ENCODE measurements at places on chromosomes 11 and 22. TPM values are rescaled to one million over a fixed set of nuclear protein-coding genes. Genes with fewer than 3 reads are reported as not detected.

Gene ANO9
- 1.2 TPM for polyA plus RNA-seq

Gene TRIM44
- polyA plus RNA-seq, result 59.8 TPM

Gene CDK2AP2
- 55.4 TPM for polyA plus RNA-seq

Gene CD44
- polyA plus RNA-seq, result 32.5 TPM

Gene PTPRJ
- 1.4 TPM for polyA plus RNA-seq

Gene HBB
- 8.0 TPM for polyA plus RNA-seq

Gene SERPIND1
- 0.10 TPM for polyA plus RNA-seq

Gene ISX
- polyA plus RNA-seq, result not detected

Gene TBX1
- 0.80 TPM for polyA plus RNA-seq

Gene PLET1
- polyA plus RNA-seq, result not detected

Gene HEPHL1
- polyA plus RNA-seq, result not detected

Gene HEPN1
- polyA plus RNA-seq, result not detected

Gene SCN3B
- 7.0 TPM for polyA plus RNA-seq

Gene GLYAT
- 0.13 TPM for polyA plus RNA-seq

Gene CCDC157
- 5.3 TPM for polyA plus RNA-seq

Gene OSBPL5
- 2.7 TPM for polyA plus RNA-seq

Gene INPP5J
- polyA plus RNA-seq, result 0.48 TPM

Gene AQP11
- 2.6 TPM for polyA plus RNA-seq

Gene UCP3
- 0.53 TPM for polyA plus RNA-seq

Gene CASP5
- 0.71 TPM for polyA plus RNA-seq

Gene RAB3IL1
- polyA plus RNA-seq, result 17.4 TPM

Gene FZD4
- 11.6 TPM for polyA plus RNA-seq

Gene FAM118A
- 28.7 TPM for polyA plus RNA-seq

Gene TTC36
- polyA plus RNA-seq, result 5.5 TPM

Gene APOL5
- polyA plus RNA-seq, result not detected

Gene ZNF202
- polyA plus RNA-seq, result 10.9 TPM

Gene OR4C12
- not detected for polyA plus RNA-seq

Gene GAB4
- polyA plus RNA-seq, result not detected

Gene NCAM1
- polyA plus RNA-seq, result 69.7 TPM

Gene BACE1-AS
- polyA plus RNA-seq, result 35.1 TPM

Gene C22orf42
- 0.57 TPM for polyA plus RNA-seq

Gene KRTAP5-11
- not detected for polyA plus RNA-seq

Data from adrenal gland (tissue), 19 donors.